ENCODE measurements at places on chromosomes 6 and 20.
A peak's percentile ranks its signal among the peaks of the same experiment; 100 is the strongest.

DNA sequence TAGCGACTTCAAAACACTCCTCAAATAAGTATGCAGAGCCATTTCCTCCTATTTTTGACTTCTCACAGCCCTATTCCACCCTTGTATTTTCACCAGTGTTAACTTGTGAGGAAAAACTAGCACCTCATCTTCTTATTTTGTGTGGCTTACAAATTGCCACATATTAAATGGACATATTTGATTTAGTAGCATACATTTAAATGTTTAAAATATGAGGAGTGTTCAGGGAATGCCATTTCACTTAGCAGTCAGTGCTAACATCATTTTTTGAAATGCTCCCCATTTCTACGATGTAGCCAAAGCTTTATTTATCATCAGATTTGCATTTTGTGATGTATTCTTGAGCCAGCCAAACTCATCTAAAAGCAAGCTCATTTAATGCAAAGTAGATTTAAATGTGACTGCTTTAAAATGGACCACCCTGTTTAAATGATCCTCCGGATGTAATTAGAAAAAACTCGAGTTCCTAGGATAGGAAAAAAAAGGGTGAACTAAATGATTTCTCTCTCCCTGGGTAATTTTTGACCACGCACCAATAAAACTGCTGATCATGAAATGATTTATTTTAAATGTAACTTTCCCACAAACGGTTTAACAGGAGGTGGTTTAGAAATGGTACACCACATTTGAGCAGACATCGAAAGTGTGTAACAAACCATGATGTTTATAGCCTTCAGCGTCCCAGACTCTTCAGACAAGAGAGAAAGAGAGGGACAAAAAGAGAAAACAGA is 172.6 kb downstream of the CD83 start:
- DNase-seq, result no peak

DNA sequence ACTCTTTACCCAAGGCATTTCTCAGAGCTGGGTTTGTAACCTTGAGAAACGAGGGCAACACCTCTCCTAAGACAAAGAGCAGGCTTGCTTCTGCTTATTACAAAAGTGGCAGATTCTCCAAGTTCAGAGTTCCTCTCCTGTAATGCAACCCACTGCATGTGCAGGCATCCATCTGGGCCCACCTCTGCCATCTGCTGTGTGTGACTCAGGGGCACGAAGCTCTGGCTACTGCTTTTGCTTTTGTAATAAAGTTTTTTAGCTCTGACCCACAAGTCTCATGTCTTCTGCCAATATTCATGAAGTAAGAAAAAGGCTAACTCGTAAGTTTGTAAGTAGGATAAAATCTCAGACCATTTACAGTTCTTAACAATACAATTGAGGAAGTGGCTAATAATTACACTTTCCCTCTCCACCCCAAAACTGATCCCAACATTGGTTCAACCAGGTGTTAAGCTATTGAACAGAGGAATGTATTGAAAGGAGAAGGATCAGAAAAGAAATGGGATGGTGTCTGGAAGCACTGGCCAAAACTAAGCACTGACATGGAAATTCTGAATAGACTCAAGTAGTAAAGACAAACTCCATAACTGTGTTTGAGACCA is 51.7 kb upstream of the SMLR1 start:
- DNase-seq, result no peak

GRCh38 chr6:38216451-38216850 is 396.9 kb downstream of the ZFAND3 start:
- DNase-seq, result no peak

GRCh38 chr6:101758368-101758767 is 364.9 kb downstream of the GRIK2 start:
- no peak for DNase-seq

GRCh38 chr20:38242848-38243708 is 17.5 kb downstream of the KIAA1755 start:
- DNase-seq, result no peak

GRCh38 chr6:129638055-129638684 is 71.8 kb downstream of the ARHGAP18 start:
- DNase-seq, result no peak

GRCh38 chr20:62156592-62157386 is 13.2 kb downstream of the SS18L1 start:
- DNase-seq, result peak; percentile 77

DNA sequence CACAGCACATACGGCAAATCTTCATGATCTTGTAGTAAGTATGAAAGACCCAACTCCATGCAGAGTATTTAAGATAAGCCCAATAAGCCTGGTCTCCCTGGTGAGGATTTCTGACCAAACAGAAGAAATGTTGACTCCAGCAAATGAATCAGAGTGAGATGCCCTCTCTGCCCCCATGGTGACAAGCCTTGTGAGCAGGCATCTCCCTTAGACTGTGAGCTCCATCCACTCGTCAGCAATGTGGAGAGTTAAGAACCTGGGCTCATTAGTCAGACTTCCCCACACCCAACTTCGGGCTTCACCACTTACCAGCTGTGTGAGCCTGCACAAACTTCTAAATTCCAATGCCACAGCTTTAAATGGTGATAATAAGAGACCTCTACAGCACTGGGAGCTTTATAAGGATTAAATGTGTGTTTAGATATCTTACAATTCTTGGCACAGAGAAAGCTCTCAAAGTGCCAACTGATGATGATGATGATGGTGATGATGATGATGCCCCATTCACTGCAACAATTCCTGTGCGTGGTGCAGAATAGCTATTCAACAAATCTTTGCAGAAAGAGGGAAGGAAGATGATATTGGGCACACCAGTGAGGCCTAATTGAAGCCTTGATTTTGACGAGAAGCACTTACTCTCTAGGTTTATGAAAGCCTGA is 253.4 kb upstream of the TAB2 start:
- DNase-seq, result no peak

DNA sequence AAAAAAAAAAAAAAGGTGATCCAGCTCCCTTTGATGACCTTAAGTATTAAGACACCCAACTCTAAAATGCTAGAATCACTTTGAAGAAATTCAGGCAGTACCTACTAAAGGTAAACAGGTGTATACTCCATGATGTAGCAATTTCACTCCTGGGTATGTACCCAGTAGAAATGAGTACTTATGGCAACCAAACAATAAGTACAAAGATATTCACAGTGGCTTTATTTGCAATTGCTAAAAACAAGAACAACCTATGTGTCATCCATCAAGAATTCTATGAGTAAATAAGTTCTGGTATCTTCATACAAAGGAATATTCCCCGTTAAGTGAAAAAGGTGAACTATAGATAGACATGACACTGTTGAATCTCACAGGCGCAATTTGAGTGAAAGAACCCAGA is 29.4 kb downstream of the MDGA1 start:
- DNase-seq, result no peak

DNA sequence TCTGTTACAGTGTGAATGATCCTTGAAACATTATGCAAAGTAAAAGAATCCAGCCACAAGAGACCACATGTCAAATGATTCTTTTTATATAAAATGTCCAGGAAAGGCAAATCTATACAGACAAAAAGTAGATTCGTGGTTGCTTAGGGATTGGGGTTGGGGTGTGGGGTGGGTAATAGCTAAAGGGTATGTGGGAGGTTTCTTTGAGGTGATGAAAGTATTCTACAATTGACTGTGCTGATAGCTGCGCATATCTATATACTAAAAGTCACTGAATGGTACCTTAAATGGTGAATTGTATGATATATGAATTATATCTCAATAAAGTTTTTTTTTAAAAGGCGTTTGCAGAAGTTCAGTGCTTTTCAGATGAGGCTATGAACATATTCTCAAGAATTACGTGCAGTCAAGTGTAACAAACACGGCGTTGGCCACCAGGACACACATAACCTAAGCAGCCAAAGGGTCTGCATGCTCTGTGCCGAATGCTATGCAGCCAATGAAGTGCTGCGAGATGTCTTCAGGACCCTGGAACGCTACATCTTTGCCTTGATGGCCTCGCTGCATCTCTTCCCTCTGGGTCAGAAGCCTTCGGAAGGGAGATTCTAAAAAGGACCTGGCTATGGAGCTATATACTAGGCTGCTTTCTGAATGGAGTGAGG is 96.9 kb downstream of the SCML4 start:
- DNase-seq, result no peak

DNA sequence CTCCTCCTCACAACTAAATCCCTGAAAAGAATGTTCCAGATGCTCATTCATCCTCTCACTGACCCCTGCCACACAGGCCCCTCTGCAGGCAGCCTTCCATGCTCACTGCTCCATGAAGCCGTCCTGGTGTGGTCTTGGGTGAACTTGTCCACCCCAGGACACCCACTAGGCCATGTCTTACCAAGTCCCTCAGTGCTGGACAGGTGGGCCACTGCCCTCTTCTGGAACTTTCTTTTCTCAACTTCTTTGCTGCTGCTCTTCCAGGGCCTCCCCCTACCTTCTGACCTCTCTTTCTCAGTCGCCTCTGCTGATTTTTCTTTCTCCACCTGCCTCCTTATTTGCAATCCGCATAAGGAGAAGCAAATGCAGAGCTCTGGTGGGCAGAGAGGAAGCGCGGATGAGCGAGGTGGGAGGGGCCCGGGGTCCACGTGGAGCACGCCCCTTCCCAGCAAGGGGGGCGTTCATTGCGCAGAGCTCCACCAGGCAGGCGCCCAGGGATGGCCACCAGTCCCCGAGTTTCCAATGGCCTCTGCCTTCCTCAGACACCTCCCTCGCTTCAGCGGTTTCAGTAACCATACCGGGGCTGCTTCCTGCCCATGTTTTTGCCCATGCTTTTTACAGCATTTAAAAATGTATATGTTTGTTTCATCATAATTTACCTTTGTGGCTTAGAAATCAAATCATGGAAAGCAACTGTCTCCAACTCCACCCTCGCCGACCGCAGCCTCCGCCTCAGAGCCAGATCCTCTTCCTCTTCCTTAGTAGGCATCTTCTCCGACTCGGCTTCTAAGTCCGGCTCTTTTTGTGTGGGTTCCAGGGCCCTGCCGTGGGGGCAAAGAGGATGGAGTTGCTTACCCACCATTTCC is 129.6 kb downstream of the ZDHHC14 start:
- DNase-seq, result peak; percentile 25

- peak; percentile 48 for DNase-seq
Observed at GRCh38 chr6:139540276-139540675, 165.8 kb upstream of the CITED2 start.

- DNase-seq, result no peak
Observed at GRCh38 chr6:167229586-167229985, 61.5 kb upstream of the UNC93A start.

- DNase-seq, result no peak
Observed at GRCh38 chr6:41269166-41269565, 17.3 kb downstream of the TREM1 start.

- peak; percentile 66 for DNase-seq
Observed at GRCh38 chr6:157184202-157185015, 138.9 kb downstream of the TMEM242 start.

DNA sequence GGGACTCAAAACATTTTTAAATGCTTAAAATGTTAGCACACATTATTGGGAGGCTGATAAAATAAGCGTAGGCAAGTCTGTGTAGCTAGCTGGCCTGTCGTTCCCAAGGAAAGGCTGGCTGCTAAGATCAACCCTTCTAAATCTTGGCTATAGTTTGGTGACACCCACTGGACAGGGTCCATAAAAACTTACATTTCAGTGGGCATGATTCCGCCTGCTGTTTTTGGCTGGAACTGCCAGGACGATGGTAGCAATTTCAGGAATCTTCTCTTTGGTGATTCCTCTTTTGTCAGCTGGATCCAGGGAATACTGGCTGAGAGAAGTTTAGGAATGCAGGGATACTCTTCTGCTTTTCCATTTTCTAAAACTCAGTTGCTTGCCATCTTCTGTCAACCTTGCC is 162.2 kb downstream of the NKAIN2 start:
- no peak for DNase-seq

- no peak for DNase-seq
Observed at GRCh38 chr6:42963855-42964605, 3.5 kb downstream of the GNMT start.

DNA sequence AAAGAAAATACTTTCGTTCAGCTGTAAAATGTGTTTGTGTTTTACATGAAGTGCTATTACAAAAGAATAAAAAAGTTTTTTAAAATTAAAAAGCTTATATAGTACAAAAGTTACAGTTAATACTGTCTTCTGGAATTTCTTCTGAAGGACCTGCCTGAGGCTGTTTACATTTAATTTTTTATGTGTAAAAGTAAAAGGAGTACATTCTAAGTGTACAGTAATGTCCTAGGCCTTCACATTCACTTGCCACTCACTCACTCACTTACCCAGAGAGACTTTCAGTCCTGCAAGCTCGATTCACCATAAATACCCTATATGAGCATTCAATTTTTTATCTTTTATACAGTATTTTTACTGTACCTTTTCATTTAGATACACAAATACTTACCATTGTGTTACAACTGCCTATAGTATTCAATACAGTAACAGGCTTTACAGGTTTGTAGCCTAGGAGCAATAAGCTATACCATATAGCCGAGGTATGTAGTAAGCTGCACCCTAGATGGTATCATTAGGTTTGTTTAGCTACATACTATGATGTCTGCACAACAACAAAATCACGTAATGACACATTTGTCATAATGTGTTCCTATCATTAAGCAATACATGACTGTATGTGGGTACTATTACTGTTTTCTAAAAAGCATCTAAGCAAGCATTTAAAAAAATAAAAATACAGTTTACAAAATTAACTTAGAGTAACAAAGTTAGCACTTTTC is 33.0 kb downstream of the RNF146 start:
- no peak for DNase-seq

DNA sequence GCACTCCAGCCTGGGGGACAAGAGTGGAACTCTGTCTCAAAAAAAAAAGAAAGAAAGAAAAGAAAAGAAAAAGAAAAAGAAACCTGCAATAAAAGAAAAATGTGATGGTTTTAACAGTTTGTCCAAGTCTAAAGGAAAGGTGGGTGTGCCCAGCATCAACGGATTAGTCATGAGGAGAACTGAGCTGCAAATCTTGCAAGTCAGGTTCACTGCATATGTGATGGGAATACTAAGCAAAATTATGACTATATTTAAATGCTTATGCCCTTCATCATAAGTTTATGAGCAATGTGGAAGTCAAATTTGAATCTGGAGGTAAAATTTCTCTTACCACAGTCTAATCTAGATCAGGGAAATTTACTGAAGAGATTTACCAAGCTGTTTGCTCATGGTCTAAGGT is 13.1 kb upstream of the CDK19 start:
- DNase-seq, result no peak

DNA sequence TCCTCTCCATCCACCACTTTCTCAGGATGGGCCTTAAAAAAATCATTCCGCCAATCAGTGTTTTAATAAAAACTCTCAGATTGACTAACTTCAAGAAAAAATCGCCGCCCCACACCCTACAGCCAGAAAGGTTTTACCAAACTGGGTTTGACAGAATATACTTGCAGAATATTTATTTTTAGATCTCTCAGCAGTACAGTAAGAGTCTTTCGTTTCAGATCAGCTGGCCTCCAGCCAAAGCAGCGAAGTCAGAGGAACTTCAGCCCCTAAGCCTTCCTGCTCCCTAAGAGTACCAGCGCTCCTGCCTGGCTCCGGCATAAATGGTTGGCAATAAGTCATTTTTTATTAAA is 24.7 kb downstream of the TBC1D7 start:
- no peak for DNase-seq
